ENCODE measurements at places on chromosomes 7 and 10. TPM values are rescaled to one million over a fixed set of nuclear protein-coding genes. Genes with fewer than 3 reads are reported as not detected.

- no peak for DNase-seq
Measured at GRCh38 chr7:34277016-34277802, 371.9 kb downstream of the BMPER start.

GRCh38 chr7:104272767-104273384 is 55.5 kb upstream of the LHFPL3 start:
- no peak for DNase-seq

Gene TRIM73
- total RNA-seq, result 0.84 TPM

Gene HYAL4
- total RNA-seq, result not detected

Gene LHPP
- total RNA-seq, result 15.9 TPM

Data from liver (tissue), 10 donors.